ENCODE measurements at places on chromosomes 4 and X. TPM values are rescaled to one million over a fixed set of nuclear protein-coding genes. Genes with fewer than 3 reads are reported as not detected.

The ALAS2 gene
- total RNA-seq = not detected

The CTAG2 gene
- total RNA-seq = 13.4 TPM

The SOWAHD gene
- 1.2 TPM for total RNA-seq

The ADH1A gene
- total RNA-seq = not detected

The CACNA1F gene
- 3.6 TPM for total RNA-seq

The SFRP2 gene
- total RNA-seq = not detected

The ALPK1 gene
- total RNA-seq = 11.3 TPM

The MGARP gene
- 0.27 TPM for total RNA-seq

The FGA gene
- not detected for total RNA-seq

The GPR78 gene
- total RNA-seq = not detected

The SLC10A6 gene
- 0.25 TPM for total RNA-seq

The CLNK gene
- total RNA-seq = not detected

The CLDN2 gene
- total RNA-seq = not detected

The GNRHR gene
- not detected for total RNA-seq

The GSX2 gene
- not detected for total RNA-seq

The CENPVL1 gene
- total RNA-seq = not detected

The CXorf65 gene
- 40.4 TPM for total RNA-seq

The NAT8L gene
- total RNA-seq = not detected

The PPP2R2C gene
- total RNA-seq = not detected

The AFAP1 gene
- 7.4 TPM for total RNA-seq

The DCAF12L1 gene
- not detected for total RNA-seq

The FGFR3 gene
- total RNA-seq = not detected

The PORCN gene
- 18.2 TPM for total RNA-seq

The GUCY1A1 gene
- not detected for total RNA-seq

The MAGEB2 gene
- not detected for total RNA-seq

The PAGE5 gene
- total RNA-seq = not detected

The MAGEA11 gene
- not detected for total RNA-seq

The AMER1 gene
- 6.5 TPM for total RNA-seq

The MAGEC3 gene
- total RNA-seq = not detected

The PAK3 gene
- total RNA-seq = not detected

The HDAC8 gene
- 21.9 TPM for total RNA-seq

The POU3F4 gene
- total RNA-seq = not detected

The CPLX1 gene
- total RNA-seq = 0.29 TPM

The AASDH gene
- 19.4 TPM for total RNA-seq

The MAGEB1 gene
- total RNA-seq = not detected

The CPE gene
- total RNA-seq = not detected

The KIAA1210 gene
- not detected for total RNA-seq

The SRPK3 gene
- not detected for total RNA-seq

The BEX5 gene
- total RNA-seq = 9.2 TPM

The TLR2 gene
- total RNA-seq = 2.0 TPM

The AFM gene
- total RNA-seq = not detected

The NEXMIF gene
- 1.5 TPM for total RNA-seq

The VGLL1 gene
- total RNA-seq = not detected

The SMIM10 gene
- total RNA-seq = not detected

The SSX4B gene
- not detected for total RNA-seq

The LRP2BP gene
- total RNA-seq = 1.4 TPM

The SMR3B gene
- not detected for total RNA-seq

The SHOX gene
- total RNA-seq = not detected

The RADX gene
- total RNA-seq = 12.5 TPM

The CT45A1 gene
- not detected for total RNA-seq

The NSUN7 gene
- total RNA-seq = 0.65 TPM
